ENCODE measurements at places on chromosomes 6 and 20. TPM values are rescaled to one million over a fixed set of nuclear protein-coding genes. Genes with fewer than 3 reads are reported as not detected.

DNA sequence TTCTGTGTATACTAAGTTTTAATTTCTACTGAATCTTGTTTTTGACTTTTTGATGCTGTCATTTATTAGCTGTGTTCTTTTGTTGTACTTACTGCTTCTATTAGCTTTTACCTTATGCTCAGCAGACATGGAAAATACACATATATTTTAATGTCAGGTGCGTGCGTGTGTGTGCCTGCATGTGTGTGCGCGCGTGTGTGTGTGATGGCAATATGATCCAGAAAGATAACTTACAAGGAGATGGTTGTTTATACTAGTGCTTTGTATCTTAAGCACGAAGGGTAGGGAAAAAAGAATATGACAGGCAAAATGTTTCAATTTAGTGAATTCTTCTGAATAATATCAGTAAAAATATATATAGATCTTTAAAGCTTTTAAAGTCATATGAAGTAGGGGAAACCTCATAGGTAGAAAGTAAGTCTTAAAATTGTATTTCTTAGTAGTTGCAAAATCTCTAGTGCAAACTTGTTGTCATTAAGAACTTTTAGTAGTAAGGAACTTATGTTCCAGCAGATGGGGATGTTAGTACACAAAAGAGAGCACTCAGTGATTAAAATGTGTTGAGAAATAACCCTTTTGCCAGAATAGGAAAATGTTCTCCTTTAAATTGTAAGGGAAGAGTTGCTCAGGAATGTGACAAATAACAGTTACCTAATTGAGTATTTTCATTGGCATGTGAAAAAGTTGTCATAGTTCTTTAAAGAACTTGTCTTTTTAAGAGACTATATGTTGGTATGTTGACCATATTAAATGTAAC, 13.2 kb downstream of the QKI start:
- peaks cover 100% of the 10 kb centered on the region for H3K4me1 ChIP-seq
- peak overlapping the region; percentile 24 for H3K27ac ChIP-seq
- peak overlapping the region; percentile 34 for H3K4me3 ChIP-seq
- no peaks in the 10 kb centered on the region for H3K27me3 ChIP-seq
- H3K36me3 ChIP-seq = no peaks in the 10 kb centered on the region

- no peak for DNase-seq
- H3K4me1 ChIP-seq = no peaks in the 10 kb centered on the region
- H3K27me3 ChIP-seq = no peaks in the 10 kb centered on the region
- no peak overlapping the region for H3K27ac ChIP-seq
Measured at GRCh38 chr6:7960848-7961247, 50.3 kb upstream of the TXNDC5 start.

- H3K4me1 ChIP-seq = no peaks in the 10 kb centered on the region
- DNase-seq = no peak
- H3K4me3 ChIP-seq = no peak overlapping the region
- no peak overlapping the region for H3K27ac ChIP-seq
- no peaks in the 10 kb centered on the region for H3K36me3 ChIP-seq
- peaks cover 63% of the 10 kb centered on the region for H3K27me3 ChIP-seq
Measured at GRCh38 chr20:61869750-61870507, 195.8 kb downstream of the TAF4 start.

GRCh38 chr6:39428816-39429215, 106.3 kb upstream of the KCNK16 start:
- H3K4me1 ChIP-seq = peaks cover 14% of the 10 kb centered on the region
- DNase-seq = no peak
- H3K36me3 ChIP-seq = no peaks in the 10 kb centered on the region
- H3K27ac ChIP-seq = no peak overlapping the region

DNA sequence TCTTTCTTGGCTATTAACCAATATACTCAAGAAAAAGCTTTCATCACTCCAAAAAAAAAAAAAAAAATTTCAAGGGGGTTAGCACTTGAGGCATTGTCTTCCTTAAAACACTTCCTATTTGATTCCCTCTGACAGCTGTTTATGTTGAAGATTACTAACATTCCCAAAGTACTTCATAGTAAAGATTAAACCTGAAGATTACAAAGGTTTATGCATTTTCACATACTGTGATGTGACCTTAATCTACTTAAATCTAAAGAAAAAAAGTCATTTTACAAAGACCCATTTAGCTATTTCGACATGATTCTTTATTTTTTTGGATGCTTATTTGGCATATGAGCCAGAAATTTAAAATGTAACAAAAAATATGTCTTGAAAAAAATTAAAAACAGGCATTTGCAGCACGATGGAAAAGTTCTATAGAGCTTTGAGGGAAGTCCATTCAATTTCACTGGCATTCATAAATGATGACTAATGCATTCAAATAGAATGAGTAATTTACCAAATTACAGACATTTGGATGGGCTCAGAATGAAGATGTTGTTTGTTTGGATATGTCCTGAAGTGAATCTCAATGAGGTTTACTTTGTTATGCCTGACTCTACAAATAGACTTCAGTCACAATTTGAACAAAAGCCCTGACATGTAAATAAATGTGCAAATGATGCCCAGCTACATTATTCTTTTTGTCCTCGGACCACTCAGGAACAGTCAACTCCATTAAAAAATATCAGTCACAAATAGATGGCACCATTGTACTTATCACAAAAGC, 674.6 kb upstream of the MARCKS start:
- H3K27ac ChIP-seq = no peak overlapping the region
- H3K4me1 ChIP-seq = peaks cover 16% of the 10 kb centered on the region
- no peaks in the 10 kb centered on the region for H3K27me3 ChIP-seq
- H3K4me3 ChIP-seq = no peak overlapping the region

GRCh38 chr20:17576215-17576614, 6.3 kb downstream of the DSTN start:
- peaks cover 98% of the 10 kb centered on the region for H3K4me1 ChIP-seq
- no peak for DNase-seq
- H3K4me3 ChIP-seq = peak overlapping the region; percentile 8
- H3K27ac ChIP-seq = no peak overlapping the region

- H3K4me3 ChIP-seq = no peak overlapping the region
- DNase-seq = no peak
- no peak overlapping the region for H3K27ac ChIP-seq
Measured at GRCh38 chr6:38193481-38194281, 374.2 kb downstream of the ZFAND3 start.

DNA sequence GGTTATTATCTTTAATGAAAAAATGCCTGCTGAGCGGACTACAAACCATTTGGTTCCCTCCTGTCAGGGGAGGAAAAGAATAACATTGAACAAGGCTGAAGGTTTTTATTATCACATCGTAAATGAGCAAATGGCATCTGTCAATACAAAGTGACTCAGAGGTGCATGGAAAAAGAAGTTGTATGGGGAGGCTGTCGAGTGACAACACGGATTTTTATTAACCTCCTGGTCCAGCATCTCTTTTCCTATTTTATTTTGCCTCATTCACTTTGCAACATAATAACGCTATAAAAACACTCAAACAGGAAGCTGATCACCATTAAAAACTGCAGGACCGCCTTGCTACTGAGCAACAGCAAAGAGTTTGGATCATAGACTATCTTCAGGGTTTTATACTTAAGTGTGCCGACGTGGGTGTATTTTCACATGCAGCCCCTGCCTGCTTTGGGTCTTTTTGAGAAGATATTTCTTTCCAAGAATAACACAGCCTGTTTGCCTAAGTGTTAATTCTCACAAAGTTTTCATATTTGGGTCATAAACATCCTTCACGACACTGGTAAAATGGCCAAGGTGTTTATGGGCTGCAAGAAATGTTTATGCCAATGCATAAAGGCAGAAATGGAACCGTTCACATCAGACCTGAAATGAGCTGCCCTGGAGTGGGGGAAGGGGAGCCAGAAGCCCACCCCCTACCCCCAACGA, 132.1 kb upstream of the SALL4 start:
- no peak for DNase-seq
- no peak overlapping the region for H3K27ac ChIP-seq
- H3K36me3 ChIP-seq = no peaks in the 10 kb centered on the region
- H3K4me3 ChIP-seq = no peak overlapping the region
- no peaks in the 10 kb centered on the region for H3K4me1 ChIP-seq

GRCh38 chr20:36827541-36828279, 48.2 kb upstream of the TLDC2 start:
- H3K27me3 ChIP-seq = no peaks in the 10 kb centered on the region
- H3K4me1 ChIP-seq = peaks cover 82% of the 10 kb centered on the region
- H3K4me3 ChIP-seq = no peak overlapping the region

- no peak overlapping the region for H3K4me3 ChIP-seq
- no peaks in the 10 kb centered on the region for H3K27me3 ChIP-seq
- no peak overlapping the region for H3K27ac ChIP-seq
- H3K36me3 ChIP-seq = peaks cover 15% of the 10 kb centered on the region
- H3K4me1 ChIP-seq = peaks cover 20% of the 10 kb centered on the region
Measured at GRCh38 chr6:144690133-144690532, 405.0 kb downstream of the UTRN start.

- no peak overlapping the region for H3K27ac ChIP-seq
- H3K27me3 ChIP-seq = no peaks in the 10 kb centered on the region
- DNase-seq = no peak
- H3K36me3 ChIP-seq = no peaks in the 10 kb centered on the region
- no peaks in the 10 kb centered on the region for H3K4me1 ChIP-seq
- H3K4me3 ChIP-seq = no peak overlapping the region
Measured at GRCh38 chr6:93295631-93296030, 123.7 kb downstream of the EPHA7 start.

GRCh38 chr6:149464411-149464810, 20.4 kb downstream of the ZC3H12D start:
- no peak overlapping the region for H3K4me3 ChIP-seq
- no peak for DNase-seq
- no peaks in the 10 kb centered on the region for H3K36me3 ChIP-seq
- peaks cover 65% of the 10 kb centered on the region for H3K27me3 ChIP-seq

DNA sequence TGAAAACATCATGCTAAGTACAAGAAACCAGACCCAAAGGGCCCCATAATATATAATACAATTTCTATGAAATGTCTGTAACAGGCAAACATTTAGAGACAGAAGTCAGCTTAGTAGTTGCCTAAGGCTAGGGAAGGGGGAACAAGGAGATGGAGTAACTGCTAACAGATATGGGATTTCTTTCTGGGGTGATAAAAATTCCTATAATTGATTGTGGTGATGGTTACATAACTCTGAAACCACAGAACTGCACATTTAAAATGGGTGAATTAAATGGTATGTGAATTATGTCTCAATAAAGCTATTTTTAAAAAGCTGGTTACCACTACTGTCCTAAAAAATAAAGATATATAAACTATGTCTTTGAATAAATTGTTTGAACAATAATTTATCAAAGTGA, 3.2 kb downstream of the CEP162 start:
- DNase-seq = no peak
- H3K27ac ChIP-seq = no peak overlapping the region
- H3K36me3 ChIP-seq = peaks cover 4% of the 10 kb centered on the region
- H3K4me1 ChIP-seq = peaks cover 27% of the 10 kb centered on the region
- no peak overlapping the region for H3K4me3 ChIP-seq

DNA sequence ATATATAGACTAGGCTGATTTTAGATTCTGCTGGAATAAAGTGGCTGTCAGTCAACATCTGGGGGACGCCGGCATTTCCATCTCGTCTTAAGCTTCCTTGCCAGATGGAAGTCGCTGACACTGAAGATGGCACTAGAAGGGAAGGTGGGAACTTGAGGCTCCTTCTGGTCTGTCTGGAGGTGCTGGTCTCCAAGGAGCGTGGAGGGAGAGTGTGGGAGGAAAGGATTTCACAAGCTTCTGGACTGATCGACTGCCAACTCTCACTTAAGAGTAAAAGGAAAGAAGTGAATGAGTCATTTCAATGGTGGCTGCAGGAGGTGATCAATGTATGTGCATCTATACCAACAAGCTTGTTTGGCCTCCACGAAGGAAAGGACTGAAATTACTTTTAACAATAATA, 40.4 kb downstream of the DUSP22 start:
- H3K27me3 ChIP-seq = no peaks in the 10 kb centered on the region
- DNase-seq = no peak
- H3K27ac ChIP-seq = no peak overlapping the region
- no peaks in the 10 kb centered on the region for H3K36me3 ChIP-seq

- H3K4me3 ChIP-seq = no peak overlapping the region
- no peaks in the 10 kb centered on the region for H3K27me3 ChIP-seq
- H3K36me3 ChIP-seq = no peaks in the 10 kb centered on the region
Measured at GRCh38 chr20:11716239-11716944, 201.3 kb upstream of the BTBD3 start.

GRCh38 chr6:84762220-84763002, 2.0 kb downstream of the TBX18 start:
- peaks cover 22% of the 10 kb centered on the region for H3K4me1 ChIP-seq
- H3K4me3 ChIP-seq = peak overlapping the region; percentile 72
- H3K36me3 ChIP-seq = no peaks in the 10 kb centered on the region
- peak overlapping the region; percentile 89 for H3K27ac ChIP-seq

DNA sequence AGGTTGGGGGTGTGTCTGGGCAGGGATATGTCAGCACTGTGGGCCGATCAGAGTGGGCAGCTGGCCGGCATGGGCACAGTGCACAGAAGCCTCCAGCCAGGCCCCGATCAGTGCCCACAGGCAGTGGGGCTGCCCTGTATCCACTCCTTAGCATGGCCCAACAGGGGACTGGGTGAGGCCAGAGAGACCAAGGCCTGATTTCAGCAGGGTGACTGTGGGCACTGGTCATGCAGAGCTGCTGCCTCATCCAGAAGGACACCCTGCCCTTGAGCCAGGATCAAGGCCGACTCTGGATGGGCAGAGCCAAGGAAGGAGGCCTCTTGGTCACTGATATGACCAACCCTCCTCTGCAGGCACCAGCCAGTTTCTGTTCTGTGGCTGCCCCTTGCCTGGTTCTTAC, 159.7 kb downstream of the CDH4 start:
- no peak for DNase-seq
- H3K27ac ChIP-seq = no peak overlapping the region
- no peak overlapping the region for H3K4me3 ChIP-seq
- H3K36me3 ChIP-seq = no peaks in the 10 kb centered on the region
- no peaks in the 10 kb centered on the region for H3K4me1 ChIP-seq

- H3K36me3 ChIP-seq = no peaks in the 10 kb centered on the region
- DNase-seq = no peak
- no peaks in the 10 kb centered on the region for H3K27me3 ChIP-seq
- H3K4me3 ChIP-seq = no peak overlapping the region
- no peaks in the 10 kb centered on the region for H3K4me1 ChIP-seq
Measured at GRCh38 chr20:10584371-10584770, 89.4 kb downstream of the JAG1 start.

The SNX21 gene
- 24.7 TPM for total RNA-seq

The TFAP2D gene
- total RNA-seq = not detected

The THBS2 gene
- 6.9 TPM for total RNA-seq

The KHDRBS2 gene
- total RNA-seq = not detected

The ATP9A gene
- 25.2 TPM for total RNA-seq

The CASS4 gene
- total RNA-seq = 0.47 TPM

The ARHGAP40 gene
- total RNA-seq = not detected

The ATXN1 gene
- total RNA-seq = 41.5 TPM

The HECA gene
- 46.0 TPM for total RNA-seq

The STX11 gene
- 6.8 TPM for total RNA-seq

The RIMS4 gene
- 0.11 TPM for total RNA-seq

The IP6K3 gene
- 42.0 TPM for total RNA-seq

The CGA gene
- total RNA-seq = not detected

The FOXS1 gene
- 1.6 TPM for total RNA-seq

The ADGRB3 gene
- 1.5 TPM for total RNA-seq

The ULBP3 gene
- total RNA-seq = 0.99 TPM

The VGLL2 gene
- total RNA-seq = 2.4 TPM

The BFSP1 gene
- 0.66 TPM for total RNA-seq

The TLDC2 gene
- not detected for total RNA-seq

The EYA2 gene
- total RNA-seq = 0.63 TPM
